ENCODE measurements at places on chromosomes 7 and 10. TPM values are rescaled to one million over a fixed set of nuclear protein-coding genes. Genes with fewer than 3 reads are reported as not detected.

GRCh38 chr7:45267262-45267661, 109.7 kb downstream of the RAMP3 start:
- DNase-seq: no peak

DNA sequence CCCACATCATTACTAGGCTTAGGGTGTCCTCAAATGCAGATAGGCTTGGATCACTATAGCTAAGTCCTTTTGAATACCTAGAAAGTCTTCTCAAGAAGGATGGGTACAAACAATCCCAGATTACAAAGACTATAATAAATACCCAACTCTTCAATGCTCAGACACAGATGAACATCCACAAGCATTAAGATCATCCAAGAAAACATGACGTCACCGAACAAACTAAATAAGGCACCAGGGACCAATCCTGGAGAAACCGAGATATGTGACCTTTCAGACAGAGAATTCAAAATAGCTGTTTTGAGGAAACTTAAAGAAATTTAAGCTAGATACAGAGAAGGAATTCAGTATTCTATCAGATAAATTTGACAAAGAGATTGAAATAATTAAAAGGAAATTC, 108.0 kb upstream of the PLPP4 start:
- no peak for DNase-seq

DNA sequence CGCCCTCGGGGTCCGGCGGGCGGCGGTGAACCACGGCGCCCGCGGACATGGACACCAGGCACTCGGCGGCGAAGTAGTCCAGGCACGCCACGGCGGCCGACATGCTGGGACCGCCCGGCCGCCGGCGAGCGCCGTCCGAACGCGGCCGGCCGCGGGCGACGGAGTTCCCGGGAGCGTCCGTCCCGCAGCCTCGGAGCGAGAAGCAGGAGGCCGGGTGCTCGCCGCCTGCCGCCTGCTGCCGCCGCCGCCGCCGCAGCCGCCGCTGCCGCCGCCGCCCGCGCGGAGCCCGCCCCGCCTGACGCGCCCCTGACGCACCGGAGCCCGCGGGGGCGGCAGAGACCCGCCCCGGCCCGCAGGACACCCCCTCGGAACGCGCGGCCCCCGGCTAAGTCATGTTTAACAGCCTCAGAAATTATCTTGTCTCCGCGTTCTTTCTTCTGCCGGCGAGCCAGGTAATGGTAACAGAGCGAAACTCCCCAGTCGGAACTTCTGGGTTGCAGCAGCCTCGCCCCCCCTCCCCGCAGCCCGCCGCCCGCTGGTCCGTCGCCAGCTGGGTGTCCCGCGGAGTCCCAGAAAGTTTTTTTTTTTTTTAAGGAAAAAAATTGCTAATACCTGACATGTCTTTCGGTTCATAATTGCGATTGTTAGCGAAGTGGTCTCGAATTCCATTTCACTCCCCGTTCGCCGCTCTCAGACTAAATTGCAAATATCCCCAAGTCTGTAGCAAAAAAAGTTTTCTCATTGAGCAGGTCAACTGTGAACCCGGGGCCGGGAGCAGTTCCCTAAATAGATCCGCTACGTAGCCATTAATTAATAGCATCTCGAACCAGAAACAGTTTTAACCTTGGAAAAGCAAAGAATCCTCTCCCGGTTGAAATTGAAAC, at the start of gene KLF14:
Gene KLF14, minus strand, starts transcription at position 277 of the 884 bp plus-strand sequence. Its CDS starts 174 bp downstream, at position 103.
- peak; percentile 28 for DNase-seq

- DNase-seq: no peak
Observed at GRCh38 chr10:112185959-112186358, 2.4 kb upstream of the GPAM start.

- peak; percentile 45 for DNase-seq
Observed at GRCh38 chr7:78020136-78020873, 221.7 kb downstream of the PHTF2 start.

Gene COL26A1
- not detected for total RNA-seq

Gene PBLD
- total RNA-seq: 3.1 TPM
